AG09319 (cell line): ENCODE measurements at places on chromosomes 11 and 22.

DNA sequence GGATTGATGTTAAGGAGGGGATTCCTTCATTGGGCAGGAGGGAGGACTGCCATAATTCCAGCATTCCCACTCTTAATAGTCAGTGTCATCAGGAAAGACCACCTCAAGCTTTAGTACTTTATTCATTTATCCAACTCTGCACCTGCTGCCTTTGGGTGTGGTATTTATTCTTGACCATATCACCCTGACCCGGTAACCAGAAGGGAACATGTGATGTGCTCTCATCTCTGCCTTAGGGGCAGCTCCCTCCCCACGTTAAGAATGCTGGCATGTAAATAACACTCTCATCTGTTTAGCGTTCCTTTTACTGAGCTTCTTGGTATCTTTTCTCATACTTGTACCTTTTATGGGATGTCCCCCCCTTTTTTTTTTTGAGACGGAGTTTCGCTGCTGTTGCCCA, 7.7 kb downstream of the CAT start:
- no peak for DNase-seq

DNA sequence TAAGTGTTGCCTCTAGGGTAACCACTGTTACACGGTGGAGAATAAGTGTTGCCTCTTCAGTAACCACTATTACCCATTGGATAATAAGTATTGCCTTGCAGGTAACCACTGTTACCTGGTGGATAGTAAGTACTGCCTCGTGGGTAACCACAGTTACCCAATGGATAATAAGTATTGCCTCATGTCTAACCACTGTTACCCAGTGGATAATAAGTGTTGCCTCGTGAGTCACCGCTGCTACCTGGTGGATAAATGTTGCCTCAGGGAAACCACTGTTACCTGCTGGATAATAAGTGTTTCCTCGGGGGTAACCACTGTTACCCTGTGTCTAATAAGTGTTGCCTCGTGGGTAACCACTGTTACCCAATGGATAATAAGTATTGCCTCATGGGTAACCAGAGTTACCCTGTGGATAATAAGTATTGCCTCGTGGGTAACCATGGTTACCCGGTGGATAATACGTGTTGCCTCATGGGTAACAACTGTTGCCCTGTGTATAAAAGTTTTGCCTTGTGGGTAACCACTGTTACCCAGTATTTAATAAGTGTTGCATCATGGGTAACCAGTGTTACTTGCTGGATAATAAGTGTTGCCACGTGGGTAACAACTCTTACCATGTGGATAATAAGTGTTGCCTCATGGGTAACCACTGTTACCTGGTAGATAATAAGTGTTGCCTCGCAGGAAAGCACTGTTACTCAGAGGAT, 12.3 kb upstream of the NXPE4 start:
- DNase-seq, result no peak

GRCh38 chr11:62341588-62341987, 4.3 kb downstream of the ASRGL1 start:
- DNase-seq, result no peak

DNA sequence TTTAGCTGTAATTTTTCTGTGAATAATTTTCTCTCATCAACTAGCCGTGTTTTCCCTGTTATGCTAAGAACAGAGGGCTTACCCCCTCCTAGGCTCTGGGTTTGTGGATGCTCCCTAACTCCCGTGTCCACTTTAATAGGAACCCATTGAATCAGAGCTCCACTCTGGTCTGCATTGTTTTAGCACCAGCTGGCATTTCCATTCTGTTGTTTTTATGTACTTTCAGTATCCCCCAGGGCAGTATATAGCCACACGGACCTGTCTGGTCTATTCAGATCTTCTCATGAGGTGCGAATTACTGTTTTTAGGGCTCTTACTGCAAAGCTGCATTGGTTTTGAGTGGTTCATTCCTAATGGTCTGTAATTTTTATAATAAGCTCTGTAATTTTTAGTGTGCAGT, 16.0 kb downstream of the POLD3 start:
- DNase-seq, result no peak

DNA sequence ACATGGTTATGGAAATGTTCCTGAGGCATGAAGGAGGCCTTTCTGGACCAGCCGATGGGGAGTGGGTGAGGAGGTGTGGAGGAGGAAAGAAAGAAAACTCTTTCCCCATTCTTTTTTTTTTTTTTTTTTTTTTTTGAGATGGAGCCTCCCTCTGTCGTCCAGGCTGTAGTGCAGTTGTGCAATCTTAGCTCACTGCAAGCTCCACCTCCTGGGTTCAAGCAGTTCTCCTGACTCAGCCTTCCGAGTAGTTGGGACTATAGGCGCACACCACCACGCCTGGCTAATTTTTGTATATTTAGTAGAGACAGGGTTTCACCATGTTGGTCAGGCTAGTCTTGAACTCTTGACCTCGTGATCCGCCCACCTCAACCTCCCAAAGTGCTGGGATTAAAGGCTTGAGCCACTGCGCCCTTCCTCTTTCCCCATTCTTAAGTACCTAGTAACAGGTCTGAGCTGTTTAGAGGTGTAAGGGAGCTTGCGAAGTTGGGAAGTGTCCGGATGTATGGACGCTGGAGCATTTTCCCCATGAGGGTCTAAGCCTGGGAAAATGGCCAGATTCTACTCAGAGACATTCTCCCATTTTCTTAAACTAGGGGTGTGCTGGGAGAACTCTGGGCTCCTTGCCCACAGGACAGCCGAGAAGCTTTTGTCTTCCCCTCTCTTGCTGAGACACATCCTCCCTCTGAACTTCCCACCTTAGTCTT, 135.8 kb downstream of the TEAD1 start:
- DNase-seq, result no peak

DNA sequence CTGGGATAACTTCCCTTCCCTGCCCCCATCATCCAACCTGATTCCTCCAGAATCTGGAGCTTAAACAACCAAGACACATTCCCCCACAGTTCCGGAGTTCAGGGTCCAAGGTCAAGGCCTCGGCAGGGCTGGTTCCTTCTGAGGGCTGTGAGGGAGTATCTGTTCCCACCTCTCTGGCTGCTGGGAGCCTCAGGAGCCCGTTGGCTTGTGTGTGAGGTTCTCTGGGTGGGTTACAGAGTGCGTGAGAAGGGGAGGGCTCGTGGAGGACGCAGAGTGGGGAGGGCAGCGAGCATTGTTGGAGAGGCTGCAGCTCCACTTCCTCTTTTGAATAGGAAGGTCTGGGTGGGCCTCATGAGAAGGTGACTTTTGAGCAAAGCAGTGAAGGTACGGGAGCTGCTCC, 8.5 kb downstream of the SERHL2 start:
- DNase-seq, result no peak
